ENCODE measurements at places on chromosomes 5 and 9.

DNA sequence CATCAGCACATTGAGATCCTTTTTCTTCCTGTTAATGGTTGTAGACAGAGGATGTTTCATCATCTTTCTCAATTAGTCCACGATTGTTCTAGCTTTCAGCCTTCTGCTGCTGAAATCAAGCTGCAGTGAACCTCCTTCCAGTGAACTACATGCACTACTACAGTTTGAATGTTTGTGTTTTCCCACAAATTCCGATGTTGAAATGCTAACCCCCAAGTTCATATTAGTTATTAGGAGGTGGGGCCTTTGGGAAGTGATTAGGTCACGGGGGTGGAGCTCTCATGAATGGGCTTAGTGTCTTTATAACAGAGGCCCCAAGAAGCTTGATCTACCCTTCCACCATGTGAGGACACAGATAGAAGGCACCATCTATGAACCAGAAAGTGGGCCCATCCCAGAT, 32.9 kb downstream of the NSG2 start:
- DNase-seq = no peak

GRCh38 chr9:14437354-14438231, 123.7 kb upstream of the NFIB start:
- no peak for DNase-seq

- no peak for DNase-seq
Observed at GRCh38 chr9:131264231-131264630, 12.1 kb downstream of the FAM78A start.

- DNase-seq = no peak
Observed at GRCh38 chr5:66546541-66546940, 49.7 kb upstream of the MAST4 start.

- DNase-seq = no peak
Observed at GRCh38 chr9:92507496-92507895, 25.2 kb upstream of the ASPN start.

- no peak for DNase-seq
Observed at GRCh38 chr5:170747851-170748250, 35.7 kb upstream of the GABRP start.

DNA sequence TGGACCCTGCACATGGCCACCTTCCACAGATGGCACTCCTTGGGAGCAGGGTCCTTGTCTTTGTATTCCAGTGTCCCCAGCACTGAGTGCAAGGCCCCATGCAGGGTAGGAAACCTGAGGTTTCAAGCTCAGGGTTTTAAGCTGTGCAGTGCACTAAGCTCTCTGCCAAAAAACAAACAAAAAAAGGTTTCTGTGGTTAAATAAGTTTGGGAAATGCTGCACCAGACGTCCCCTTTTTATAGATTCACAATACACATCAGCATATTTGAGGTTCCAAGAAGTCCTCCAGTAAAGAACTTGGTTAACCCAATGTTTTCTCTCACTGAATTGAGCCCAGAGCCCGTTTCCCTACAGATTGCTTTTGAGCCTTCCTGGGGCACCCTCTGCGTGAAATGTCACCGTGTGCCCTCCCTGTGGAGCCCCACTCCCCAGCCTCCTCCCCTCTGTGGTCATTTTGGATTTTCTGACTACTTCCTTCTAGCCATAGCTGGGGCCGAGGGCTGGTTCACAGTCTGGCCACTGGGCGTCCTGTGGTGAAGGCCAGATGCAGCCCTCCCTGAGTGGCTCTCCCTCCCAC, 17.1 kb downstream of the DELE1 start:
- no peak for DNase-seq

- no peak for DNase-seq
Observed at GRCh38 chr9:124140941-124141568, 116.7 kb upstream of the NEK6 start.

- peak; percentile 7 for DNase-seq
Observed at GRCh38 chr9:88922091-88922490, 69.2 kb upstream of the S1PR3 start.

GRCh38 chr9:27427272-27427643, 96.8 kb upstream of the IFNK start:
- no peak for DNase-seq

GRCh38 chr5:111518777-111519176, 6.4 kb upstream of the STARD4 start:
- DNase-seq = no peak

DNA sequence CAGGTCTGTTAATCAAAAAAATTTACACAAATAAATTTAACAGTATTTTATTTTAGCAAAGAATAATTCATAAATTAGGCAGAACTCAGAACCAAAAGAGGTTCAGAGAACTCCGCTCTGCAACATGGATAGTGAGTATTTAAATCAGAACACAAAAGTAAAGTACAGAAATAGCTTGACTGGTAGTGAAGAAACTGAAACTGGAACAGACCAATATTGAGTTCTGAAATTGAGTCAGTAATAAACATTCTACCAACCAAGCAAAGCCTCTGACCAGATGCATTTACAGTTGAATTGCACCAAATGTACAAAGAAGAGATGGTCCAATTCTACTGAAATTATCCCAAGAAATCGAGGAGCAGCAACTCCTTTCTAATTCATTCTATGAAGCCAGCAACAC, 1542.8 kb downstream of the EFNA5 start:
- no peak for DNase-seq

DNA sequence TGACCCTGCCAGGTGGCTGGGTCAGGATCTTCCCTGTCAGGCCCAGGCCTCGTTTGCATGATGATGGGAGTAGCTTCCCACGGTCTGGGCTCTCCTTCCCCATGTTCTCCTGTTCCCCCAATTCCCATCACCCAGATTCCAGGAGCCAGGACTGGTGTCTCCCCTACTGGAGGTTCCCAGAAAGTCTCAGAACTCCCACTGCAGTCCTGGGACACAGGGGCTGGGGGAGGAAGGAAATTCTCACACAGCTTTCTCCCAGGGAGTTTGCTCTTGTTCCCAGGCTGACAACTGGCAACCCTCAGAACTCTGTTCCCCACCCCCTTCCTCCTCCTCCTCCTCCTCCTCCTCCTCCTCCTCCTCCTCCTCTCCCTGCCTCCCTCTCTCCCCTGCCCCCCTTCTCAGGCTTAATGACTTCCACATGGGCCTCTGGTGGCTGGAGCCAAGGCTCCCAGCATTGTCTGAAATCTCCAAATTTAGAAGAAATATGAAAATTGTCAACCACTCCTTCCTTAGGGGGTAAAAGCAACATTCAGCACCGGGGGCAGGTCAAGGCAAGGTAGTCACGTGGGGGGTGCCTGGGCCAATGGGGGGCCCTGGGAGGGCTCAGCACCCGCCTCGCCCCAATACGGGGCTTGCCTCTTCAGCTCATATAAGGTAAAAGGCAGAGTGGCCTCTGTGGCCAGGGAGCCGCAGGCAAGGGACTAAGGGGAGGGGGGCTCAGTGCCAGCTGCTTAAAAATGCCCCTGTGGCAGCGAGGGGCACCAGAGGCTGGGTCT, 27.3 kb upstream of the IL17B start:
- no peak for DNase-seq

GRCh38 chr9:98310752-98311392, 55.4 kb upstream of the TBC1D2 start:
- DNase-seq = no peak

All from stimulated activated CD8-positive, alpha-beta memory T cell treated with anti-CD3 and anti-CD28 coated beads, Interleukin-4, amount 100 ng/mL, for 1 hour (primary cell).